HepG2 (cell line): ENCODE measurements at places on chromosomes 13 and 19. TPM values are rescaled to one million over a fixed set of nuclear protein-coding genes. Genes with fewer than 3 reads are reported as not detected.
A peak's percentile ranks its signal among the peaks of the same experiment; 100 is the strongest.

DNA sequence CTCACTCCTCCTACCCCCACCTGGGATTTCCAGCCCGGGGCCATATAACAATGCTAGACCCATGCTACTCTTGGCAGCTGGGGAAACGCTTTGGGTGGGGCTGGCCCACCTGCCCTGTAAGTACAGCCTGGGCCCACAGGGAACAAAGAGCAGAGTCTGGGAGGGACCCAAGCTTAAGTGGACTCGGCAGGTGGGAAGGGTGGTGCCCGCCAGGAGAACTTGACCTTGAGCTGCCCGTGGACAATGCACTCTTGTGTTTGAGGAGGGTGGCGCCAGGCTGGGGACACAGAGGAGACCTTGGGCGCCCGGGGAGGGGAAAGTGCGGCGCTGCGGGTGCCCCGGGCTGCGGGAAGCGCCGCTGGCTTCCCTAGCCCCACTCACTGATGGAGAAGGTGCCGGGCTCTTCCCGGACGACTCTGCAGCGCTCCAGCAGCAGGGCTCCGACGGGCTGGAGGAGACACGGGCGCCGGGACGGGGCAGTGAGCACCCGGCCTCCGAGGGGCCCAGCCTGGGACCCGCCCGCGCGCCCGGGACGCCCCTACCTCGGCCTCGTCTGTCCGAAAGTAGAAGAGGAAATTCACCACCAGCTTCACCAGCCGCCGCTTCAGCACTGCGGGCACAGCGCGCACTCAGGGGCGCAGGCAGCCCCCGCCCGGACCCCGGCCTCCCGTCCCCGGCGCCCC lies 607 bp downstream of the PLEKHJ1 start:
- peak; percentile 85 for DNase-seq

DNA sequence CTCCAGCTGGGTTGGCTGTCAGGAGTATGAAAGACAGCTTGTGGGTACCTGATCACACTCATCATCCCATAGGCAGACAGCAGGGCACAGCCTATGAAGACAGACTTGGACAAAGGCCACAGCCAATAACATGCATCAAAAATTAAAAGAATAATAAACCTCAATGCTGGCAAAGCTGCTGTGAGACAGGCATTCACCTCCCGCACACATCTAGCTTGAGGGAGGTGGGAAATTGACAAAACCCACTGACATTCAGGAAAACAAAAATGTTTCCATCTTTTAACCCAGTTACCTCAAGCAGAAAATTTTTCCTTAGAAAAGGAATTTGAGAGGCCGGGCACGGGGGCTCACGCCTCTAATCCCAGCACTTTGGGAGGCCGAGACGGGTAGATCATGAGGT lies 14.4 kb downstream of the IL12RB1 start:
- DNase-seq: no peak

- DNase-seq: no peak
These were observed 4.2 kb downstream of the SSC5D start for GRCh38 chr19:55492362-55492944.

DNA sequence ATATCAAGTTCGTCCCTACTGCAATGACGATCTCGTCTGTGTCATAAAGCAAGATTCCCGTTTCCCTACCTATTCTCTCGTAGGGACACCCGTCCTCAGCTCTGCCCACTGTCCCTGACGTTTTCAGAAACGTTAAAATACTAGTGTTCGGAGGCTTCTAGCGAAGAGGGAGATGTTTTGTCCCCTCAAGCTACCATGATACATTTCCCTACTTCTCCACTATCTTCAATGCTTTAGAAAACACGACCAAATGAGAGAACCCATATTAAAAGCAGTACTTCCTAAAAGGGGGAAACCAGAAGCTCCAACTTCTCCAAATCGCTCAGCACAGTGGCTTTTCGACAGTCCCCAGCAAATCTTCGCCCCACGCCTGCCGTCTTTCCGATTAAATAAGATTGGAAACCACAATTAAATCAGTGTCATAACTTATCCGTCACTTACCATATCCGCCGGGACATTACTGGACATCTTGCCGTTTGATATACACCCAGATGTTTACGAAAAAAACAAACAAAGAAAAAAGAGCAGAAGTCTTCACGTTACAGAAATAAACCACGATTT lies 1.3 kb downstream of the UBL3 start:
- peak; percentile 13 for DNase-seq

Gene ZNF28
- polyA plus RNA-seq: 5.0 and 5.9 TPM in 2 replicates

Gene KLK5
- polyA plus RNA-seq: not detected in 2 replicates

Gene PSG6
- polyA plus RNA-seq: not detected in 2 replicates

- peak; percentile 50 for DNase-seq
These were observed 954 bp upstream of the STK24 start for GRCh38 chr13:98577836-98578285.

- DNase-seq: no peak
These were observed 468.0 kb downstream of the UQCRFS1 start for GRCh38 chr19:28744943-28745342.

- DNase-seq: no peak
These were observed 820.6 kb upstream of the PCDH9 start for GRCh38 chr13:68050761-68051160.

GRCh38 chr19:19218911-19219310 lies 7.2 kb downstream of the NCAN start:
- DNase-seq: no peak

Gene IGFL4
- polyA plus RNA-seq: 1.1 and 1.2 TPM in 2 replicates

- DNase-seq: no peak
These were observed 32.6 kb downstream of the ZNF846 start for GRCh38 chr19:9735986-9736385.

- DNase-seq: no peak
These were observed 1.1 kb upstream of the PSMC4 start for GRCh38 chr19:39969681-39970424.

Gene CYP2A6
- polyA plus RNA-seq: not detected in 2 replicates

GRCh38 chr13:60765700-60766411 lies 368.8 kb downstream of the TDRD3 start:
- peak; percentile 5 for DNase-seq

DNA sequence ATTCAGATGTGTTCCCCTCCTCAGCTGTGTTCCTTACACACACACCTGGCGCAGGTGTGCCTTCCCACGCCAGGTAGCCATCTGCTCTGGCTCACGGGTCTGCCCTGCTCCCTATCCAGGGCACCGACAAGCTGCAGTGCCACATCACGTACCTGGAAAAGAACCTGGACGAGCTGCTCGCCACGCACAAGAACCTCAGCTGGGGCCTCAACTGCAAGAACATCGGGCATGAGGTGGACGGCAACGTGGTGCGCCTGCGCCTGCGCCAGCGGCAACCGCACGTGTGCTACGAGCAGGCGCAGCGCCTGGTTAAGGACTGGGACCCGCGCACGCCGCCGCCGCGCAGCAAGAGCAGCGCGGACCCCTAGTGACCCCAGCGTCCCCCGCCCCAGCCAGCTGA lies 26.5 kb upstream of the CASP14 start:
- DNase-seq: no peak

Gene EID2
- polyA plus RNA-seq: 3.7 and 5.1 TPM in 2 replicates

Gene SYNGR4
- not detected in 2 replicates for polyA plus RNA-seq

DNA sequence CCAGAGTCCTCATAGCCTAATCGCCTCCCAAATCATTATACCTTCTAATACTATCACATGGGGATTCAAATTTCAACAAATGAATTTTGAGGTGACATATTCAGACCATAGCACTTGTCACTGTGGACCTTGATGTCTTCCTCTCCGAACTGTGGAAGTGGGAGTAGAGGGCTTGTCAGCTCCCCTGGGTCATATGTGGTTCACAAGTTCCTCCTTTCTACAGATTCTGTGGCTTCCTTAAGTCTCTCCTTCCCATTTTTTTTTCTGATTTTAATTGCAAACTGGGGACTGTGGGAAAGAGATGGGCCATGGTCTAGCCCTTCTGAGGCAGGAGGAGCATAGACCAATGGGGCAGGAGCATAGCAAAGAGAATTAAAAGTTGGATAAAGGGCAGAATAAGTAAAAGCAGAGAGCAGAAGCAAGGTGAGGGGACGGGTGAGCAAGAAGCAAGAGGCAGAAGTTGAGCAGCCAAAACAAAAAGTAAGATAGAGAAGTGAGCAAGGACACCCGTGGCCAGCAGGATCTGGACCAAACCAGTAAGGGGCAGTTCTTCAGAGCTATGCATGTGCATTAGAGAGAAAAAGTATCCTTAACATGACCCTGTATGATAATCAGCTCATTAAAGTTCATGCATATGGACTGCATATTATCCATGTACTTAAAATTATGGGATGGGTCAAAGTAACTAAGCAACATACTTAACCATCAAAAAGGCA lies 2.6 kb upstream of the SIGLEC7 start:
- DNase-seq: no peak

Gene NTF4
- not detected in 2 replicates for polyA plus RNA-seq

- DNase-seq: no peak
These were observed 482.5 kb upstream of the SPRY2 start for GRCh38 chr13:80823472-80823871.

DNA sequence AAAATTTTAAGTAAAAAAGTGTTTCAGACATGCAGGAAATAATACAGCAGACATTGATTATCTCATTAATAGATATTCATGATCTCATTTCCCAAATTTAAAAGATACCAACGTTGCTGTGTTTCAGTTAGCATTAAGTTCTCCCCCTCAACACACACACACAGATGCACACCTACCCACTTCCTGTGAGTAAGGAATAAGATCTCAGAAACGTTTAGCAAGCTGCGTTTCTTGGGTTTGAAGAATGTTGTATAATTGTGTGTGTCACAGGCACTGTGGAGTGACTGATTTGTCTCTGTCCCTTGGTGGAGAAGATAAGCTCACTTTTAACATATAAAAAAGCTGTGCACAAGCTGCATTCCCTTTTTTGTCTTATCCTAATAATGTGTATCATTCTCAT lies 196.8 kb downstream of the PDS5B start:
- DNase-seq: no peak

DNA sequence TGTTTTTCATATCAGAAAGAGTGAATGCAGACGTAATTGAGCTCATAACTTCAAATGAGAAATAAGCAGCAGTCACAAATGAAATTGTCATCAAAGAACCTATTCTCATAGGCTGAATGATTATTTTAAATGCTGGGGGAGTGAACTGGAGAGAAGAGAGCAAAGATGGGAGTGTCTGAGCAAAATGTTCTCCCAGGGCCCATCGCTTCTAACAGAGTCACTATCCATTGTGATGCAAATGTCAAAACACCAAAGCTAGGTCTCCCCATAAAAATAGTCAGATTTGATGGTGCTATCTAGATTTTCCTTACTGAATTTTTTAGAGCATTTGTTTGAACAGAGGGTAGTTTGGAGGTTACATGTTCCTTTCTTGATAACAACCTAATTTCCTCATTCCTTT lies 278.7 kb downstream of the PCDH9 start:
- no peak for DNase-seq

DNA sequence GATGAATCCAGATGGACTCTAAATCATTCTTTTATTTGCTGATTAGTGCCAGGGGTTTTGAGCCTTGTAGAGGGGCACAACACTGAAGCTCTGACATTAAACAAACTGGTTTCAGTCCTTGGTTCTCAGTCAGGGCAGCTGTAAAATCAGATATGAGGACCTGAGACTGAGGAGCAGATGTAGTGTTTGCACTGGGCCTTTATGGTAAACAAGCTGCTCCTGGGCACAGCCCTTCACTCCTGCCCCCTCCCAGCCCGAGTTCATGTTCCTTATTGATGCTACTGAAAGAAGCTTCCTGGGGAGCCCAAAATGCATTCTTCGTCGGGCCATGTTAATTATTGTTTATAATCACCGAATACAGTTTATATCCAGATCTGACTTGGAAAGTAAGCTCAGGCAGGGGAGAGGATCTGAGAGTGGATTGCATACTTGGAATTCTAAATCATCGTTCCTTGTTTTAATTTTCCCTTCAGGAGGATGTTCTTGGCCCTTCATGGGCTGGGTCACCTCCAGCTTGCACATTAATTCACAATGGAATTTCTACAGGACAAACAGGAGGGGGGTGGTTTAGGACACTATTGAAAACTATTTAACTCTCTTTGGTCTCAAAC lies 213.5 kb downstream of the FGF9 start:
- DNase-seq: no peak

Gene DCT
- not detected in 2 replicates for polyA plus RNA-seq

DNA sequence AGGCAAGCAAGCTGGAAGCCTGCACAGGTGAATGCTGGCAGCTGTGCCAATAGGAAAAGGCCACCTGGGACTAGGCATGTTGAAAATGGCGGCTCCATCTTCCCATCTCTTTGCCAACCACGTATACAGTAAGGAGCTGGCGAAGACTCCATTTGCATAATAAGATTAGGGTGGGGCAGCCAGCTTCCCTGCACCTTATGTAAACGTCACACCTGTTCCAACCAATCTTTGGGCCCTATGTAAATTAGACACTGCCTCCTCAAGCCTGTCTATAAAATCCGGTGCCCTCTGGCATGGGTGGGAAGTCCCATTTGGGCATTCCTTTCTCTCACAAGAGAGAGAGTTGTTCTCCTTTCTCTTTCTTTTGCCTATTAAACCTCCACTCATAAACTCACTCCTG lies 16.8 kb downstream of the ADGRE2 start:
- no peak for DNase-seq

Gene AP1M2
- 6.3 and 11.0 TPM in 2 replicates for polyA plus RNA-seq

Gene FXYD3
- polyA plus RNA-seq: 4.9 and 5.5 TPM in 2 replicates

GRCh38 chr13:51922771-51923480 lies 61.2 kb downstream of the CCDC70 start:
- no peak for DNase-seq

DNA sequence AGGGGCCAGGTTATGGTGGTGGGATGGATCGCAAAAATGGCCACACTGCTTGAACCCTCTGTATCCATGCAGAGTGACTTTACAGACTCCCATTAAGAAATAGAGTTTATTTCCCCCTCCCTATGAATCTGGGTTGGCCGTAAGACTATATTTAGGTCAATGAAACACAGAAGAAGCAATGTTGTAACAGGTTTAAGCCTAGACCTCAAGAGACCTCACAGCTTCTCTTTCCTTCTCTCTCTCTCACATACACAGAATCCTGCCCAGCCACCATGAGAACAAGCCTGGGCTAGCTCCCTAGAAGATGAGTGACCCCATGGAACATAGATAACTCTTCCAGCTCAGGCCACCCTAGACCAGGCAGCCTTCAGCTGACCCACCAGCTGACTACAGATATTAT lies 21.0 kb upstream of the FBL start:
- no peak for DNase-seq
